GM10248 (cell line): ENCODE measurements at places on chromosomes 6 and 20.

GRCh38 chr6:37481711-37482605 is 17.7 kb downstream of the CCDC167 start:
- no peak for DNase-seq

DNA sequence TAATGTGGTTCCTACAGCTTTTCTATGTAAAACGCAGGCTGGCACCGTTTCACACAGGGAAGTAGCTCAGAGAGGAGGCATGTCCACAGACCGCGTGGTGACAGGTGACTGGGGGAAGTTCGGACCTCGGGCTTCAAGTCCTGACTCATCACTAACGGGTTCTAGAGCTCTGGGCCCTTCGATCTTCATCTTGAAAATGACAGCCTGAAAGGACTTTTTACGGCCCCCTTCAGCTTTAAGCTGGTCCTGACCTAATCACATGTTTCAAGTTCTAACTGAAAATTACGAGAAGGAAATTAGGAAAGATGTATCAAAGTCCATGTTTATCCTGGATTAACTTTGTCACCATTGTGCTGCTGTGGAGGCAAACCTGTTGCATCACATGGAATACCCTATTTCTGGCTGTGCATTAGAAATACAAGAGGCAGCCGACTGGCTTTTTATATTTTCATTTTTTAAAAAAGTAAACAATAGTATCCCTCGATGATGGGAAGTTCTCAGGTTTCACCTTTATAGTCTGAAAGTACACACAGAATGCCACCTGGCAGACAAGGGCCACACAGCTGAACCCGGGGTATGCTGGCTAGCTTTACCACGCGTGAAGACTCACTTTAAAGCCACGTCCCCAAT is 2.0 kb downstream of the MAN1A1 start:
- peak; percentile 48 for DNase-seq

GRCh38 chr6:145406783-145407182 is 328.5 kb downstream of the EPM2A start:
- no peak for DNase-seq

- no peak for DNase-seq
Observed at GRCh38 chr6:29992807-29993206, 50.5 kb downstream of the HLA-A start.

- no peak for DNase-seq
Observed at GRCh38 chr20:5080384-5080877, 39.3 kb downstream of the PCNA start.
